ENCODE measurements at places on chromosomes 2 and 18.
A peak's percentile ranks its signal among the peaks of the same experiment; 100 is the strongest.

DNA sequence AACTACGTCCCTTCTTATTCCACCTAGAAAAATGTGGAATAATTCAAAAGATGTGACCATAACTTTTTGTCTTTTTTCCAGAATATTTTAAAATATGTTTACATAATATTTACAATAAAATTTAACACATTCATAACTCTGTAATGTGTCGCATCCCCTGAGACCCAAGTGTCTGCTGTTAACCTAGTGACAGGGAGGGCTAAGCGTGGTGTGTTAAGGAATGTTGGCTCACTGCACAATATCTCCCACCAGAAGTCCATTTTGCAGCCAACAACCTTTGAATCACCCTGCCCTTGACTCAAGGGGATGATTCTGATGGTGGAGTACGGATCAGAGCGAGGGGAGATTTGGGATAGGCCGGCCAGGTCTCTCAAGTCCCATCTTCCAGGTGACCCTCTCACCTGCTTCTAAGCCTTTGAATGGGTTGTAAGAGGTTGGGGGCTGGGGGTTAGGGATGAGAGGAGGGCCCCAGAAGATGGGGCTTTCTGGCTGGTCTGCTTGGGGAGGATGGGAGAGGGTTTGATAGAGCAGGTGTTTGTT is 43.3 kb downstream of the SERTAD2 start:
- DNase-seq: no peak

GRCh38 chr2:143162123-143162837 is 33.1 kb downstream of the ARHGAP15 start:
- DNase-seq: peak; percentile 58

GRCh38 chr2:128392207-128392606 is 73.5 kb upstream of the HS6ST1 start:
- no peak for DNase-seq

GRCh38 chr2:178072383-178073301 is at the start of gene PDE11A:
Gene PDE11A, minus strand, starts transcription at chr2:178072777. Its CDS starts 340 bp downstream, at chr2:178072437.
- peak; percentile 84 for DNase-seq

DNA sequence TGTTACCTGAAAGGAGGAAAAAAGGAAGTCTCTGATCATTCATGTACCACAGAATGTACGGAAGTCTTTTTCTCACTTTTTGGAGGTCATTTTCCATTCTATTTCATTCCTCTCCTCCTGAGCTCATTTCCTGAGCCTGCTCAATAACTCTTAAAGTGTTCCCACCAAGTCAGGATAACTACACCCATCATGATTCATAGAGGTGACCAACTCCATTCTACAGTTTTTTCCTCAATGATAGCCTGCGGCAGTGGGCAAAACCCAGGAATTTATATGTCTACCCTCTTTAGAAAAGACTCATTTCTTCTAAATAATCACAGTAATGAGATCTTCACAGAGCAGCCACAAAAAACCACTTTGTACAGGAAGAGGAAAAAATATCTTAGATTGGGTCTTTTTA is 372.5 kb downstream of the RBM43 start:
- no peak for DNase-seq

- DNase-seq: no peak
Observed at GRCh38 chr18:76496194-76496890, 1.3 kb upstream of the ZNF516 start.

DNA sequence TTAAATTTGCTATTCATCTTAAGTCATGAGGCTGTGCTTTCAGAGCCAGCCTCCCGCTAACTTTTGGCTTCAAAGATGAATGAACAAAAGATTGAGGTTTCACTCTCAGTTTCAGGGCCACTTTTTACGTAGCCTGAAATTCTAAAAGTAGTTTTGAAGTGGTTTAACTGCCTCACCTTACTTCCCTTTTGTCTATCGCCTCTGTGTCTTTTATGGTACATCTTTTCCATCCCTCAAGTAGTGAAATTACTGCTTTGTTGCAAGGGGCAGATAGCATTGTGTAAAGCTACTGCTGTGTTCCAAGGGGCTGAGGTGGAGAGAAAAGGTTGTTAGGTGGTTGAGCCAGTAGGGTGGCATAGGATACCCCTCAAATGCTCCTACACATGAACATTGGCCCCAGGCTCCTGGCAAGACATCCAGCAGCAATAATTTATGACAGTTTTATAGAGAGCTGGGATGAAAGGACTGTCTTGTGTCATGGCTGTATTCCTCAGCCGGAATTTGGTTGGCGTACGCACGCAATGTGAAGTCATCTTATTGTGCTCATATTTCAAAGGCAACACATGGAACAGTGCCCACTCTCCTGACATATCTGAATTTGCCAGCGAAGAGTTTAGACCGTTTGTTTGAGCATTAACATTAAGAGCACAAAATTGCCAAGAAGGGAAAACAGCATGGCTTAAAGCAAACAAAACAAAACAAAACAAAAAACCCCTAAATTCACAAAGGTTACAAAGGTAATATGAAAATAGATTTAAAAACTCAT is 32.2 kb downstream of the QPCT start:
- peak; percentile 64 for DNase-seq

Measured in HEK293T (cell line).